Stimulated activated CD8-positive, alpha-beta memory T cell treated with anti-CD3 and anti-CD28 coated beads, Interleukin-15, amount 100 ng/mL, for 1 hour (primary cell): ENCODE measurements at places on chromosomes 5 and 9.

GRCh38 chr5:55633574-55634208 is 78.4 kb downstream of the SLC38A9 start:
- no peak for DNase-seq

GRCh38 chr9:128393145-128393775 is 22.1 kb downstream of the URM1 start:
- DNase-seq: no peak

DNA sequence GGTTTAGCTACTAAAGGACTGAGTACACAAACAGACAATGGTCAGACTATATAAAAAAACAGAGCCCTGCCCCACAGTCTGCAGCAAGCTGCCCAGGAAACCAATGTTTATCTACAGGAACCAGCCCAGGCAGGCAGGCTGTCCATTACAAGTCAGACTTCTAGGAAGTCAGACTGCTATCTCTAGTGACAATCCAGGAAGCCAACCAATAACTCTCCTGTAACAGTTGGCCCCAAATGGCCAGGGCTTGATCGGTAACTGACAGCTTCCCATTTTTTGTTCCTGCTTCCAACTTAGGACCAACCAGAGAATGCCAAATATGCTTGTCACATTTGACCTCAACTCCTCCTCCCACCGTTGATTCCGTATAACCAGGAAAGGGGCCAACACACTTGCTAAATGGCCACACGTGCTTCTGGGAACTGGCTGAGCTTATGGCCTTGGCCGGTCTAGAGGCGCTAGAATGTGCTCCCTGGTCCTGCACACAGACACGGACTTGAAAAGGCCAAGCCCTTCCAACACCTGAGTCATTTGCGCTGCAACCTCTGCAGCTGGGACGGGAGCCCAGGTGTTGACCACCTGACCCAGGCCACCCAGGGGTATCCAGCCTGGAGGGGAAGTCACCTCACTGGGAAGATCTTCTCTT is 79.6 kb upstream of the CDK20 start:
- no peak for DNase-seq

- no peak for DNase-seq
Measured at GRCh38 chr5:150356575-150357294, 762 bp upstream of the TCOF1 start.

DNA sequence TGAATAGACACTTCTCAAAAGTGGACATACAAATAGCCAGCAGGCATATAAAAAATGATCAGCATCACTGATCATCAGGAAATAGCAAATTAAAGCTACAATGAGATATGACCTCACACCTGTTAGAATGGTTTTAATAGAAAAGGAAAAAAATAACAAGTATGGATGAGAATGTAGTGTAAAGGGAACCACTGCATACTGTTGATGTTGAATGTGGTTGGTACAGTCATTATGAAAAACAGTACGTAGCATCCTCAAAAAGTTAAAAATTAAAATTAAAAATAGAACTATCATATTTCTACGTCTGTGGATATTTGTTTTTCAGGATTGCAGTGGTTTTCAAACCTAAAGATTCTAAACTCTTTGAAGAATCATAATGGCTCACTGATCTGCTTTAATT is 215.1 kb upstream of the NREP start:
- no peak for DNase-seq

DNA sequence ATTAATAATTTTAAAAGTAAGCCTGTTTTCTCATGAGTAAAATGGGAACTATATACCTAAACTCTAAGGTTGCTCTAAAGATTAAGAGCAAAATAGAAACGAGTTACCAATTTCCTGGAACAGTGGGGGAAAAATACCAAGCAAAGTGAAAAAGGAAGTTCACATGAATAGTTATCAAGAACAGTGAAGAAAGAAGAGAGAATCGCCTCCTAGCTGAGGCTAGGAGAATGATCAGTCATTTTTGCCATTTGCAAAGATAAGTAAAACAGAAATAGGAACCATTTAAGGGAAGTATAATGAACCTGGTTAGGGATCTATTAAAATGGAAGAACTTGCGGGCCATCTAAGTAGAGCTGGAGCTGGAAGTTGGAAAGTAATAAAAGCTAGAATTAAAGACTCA is 50.7 kb downstream of the P4HA2 start:
- DNase-seq: no peak

DNA sequence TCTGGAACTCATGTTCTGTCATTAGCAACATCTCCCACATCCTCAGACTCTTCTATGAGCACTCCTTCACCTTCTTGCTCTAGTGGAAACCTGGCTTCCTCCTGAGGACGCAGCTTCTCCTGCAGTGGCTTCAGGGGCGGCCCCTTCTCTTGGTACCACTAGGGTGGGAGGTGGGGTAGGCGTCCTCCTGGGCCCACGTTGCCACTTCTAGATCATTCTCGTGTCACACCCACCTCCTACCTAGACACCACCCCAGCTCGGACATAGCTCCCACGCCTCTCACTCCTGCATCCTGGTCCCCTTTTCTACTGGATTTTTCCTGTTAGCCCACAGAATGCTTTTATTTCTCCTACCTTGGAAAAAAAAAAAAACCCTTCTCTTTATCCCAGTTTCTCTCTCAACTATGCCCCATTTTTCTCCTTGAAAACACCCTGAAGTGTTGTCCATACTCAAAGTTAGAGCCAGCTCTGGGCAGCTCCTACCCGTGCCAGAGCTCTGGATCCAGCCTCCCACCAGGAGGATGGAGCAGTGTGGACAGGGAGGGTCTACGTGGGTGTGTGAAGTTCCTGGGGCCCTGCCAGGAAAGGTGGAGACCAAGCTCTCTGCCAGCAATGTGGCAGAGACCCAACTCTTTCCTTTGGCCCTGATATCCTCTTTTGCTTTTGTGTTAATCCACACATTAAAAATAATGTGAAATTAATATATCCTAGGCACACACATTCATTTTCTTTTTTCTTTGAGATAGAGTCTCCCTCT is 179.2 kb downstream of the HSPA4 start:
- DNase-seq: no peak

GRCh38 chr5:143435210-143435657 is 31.7 kb upstream of the NR3C1 start:
- DNase-seq: no peak

DNA sequence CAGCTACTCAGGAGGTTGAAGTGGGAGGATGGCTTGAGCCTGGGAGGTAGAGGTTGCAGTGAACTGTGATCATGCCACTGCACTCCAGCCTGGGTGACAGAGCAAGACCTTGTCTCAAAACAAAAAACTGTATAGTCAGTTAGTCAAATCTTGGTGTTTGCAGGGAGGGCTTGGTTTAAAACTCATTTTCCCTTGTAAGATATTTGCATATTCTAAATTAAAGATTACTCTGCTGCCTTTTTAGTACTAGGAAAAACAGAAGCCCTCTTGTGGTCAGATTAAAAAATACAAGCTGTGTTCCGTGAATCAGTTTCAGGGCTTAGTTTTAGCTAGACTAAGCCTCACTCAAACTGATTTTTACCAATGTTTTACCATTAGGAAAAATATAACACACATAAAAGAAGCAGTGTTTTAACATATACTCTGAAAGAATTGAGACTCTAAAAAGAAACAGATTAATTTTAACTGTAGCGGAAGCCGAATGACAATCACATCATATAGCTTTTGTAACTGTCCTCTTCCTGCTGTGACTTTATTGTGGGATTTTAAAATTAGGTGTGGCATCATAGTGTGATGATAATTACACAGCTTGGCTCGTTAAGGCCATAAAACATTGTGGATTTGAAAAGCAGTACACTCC is 84.9 kb upstream of the BASP1 start:
- DNase-seq: no peak

- DNase-seq: no peak
Measured at GRCh38 chr5:66002415-66002814, 76.0 kb downstream of the ERBIN start.

GRCh38 chr9:114249424-114250234 is 73.3 kb upstream of the ORM1 start:
- DNase-seq: no peak

DNA sequence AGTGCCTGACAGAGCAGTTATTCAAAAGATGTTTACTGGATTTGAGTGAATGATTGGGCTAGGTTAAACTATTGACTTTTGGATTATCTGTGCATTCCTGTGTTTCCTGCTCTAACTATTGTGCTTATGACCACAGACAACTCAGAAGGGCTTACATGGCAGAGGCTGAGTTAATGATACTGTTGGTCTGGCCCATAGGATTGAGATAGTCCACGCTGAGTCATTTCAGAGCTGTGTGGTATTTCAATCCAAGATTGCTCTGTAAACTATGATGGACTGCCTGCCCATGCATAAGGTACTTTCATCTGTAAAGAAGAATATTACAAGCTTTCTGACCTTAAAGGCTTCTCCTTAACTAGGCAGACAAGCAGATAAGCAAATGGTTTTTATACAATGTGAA is 49.1 kb upstream of the SLIT3 start:
- no peak for DNase-seq

DNA sequence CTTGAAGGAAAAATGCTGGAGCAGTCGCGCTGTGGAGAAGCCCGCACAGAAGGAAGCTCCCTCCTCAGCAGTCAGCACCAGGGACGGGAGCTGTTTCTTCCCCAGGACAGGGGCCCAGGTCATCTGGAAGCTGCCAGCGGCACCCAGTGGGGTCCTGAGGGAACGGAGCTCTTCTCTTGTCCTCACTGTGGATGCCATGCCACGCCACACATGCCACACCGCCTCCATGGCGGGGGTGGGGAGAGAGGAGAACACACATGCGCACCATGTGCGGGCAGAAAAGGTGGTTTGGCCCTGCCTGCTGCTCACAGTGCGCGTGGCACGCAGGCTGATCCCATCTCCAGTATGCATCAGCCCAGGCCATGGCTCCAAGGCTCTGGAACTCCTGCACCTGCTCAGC is 41.7 kb upstream of the ZNF354B start:
- no peak for DNase-seq

- no peak for DNase-seq
Measured at GRCh38 chr5:112310746-112311145, 108.3 kb downstream of the EPB41L4A start.

- no peak for DNase-seq
Measured at GRCh38 chr5:92822183-92822582, 758.8 kb downstream of the NR2F1-AS1 start.

DNA sequence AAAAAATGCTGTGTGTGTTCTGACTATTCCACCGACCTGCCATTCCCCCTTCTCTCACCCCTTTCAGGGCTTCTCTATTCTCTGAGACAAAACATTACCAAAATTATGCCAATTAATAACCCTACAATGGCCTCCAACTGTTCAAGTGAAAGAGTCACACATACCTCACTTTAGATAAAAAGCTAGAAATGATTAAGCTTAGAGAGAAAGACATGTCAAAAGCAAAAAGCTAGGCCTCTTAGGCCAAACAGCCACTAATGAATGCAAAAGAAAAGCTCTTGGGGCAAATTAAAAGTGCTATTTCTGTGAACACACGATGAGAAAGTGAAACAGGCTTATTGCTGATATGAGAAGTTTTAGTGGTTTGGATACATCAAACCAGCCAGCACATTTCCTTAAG is 279.6 kb upstream of the GRAMD2B start:
- DNase-seq: no peak

DNA sequence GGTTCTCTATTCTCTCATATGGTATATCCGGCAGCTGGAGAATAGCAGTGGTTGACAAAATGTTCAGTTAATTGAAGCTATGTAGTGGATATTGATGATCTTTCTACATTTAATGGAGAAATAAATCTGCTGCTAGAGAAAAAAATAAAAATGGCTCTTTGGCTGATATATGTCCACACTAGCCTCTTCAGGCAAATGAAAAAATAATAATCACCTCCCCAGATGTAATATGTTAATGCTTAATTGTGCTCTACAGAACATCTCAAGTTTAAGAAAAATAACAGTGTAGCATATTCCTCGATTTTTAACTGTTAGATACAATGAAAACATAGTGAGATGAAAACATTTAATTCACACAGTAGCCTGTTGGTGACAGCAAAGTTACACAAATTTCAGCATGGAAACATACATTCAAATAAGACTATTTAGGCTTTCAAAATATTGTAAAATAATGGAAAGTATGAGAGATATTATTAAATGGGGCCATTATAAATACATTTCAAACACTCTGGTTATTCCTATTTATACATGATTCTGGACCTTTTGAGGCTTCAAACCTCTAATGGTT is 543.0 kb downstream of the MAT2B start:
- no peak for DNase-seq

- DNase-seq: no peak
Measured at GRCh38 chr9:98520221-98520960, 188.3 kb downstream of the GABBR2 start.

DNA sequence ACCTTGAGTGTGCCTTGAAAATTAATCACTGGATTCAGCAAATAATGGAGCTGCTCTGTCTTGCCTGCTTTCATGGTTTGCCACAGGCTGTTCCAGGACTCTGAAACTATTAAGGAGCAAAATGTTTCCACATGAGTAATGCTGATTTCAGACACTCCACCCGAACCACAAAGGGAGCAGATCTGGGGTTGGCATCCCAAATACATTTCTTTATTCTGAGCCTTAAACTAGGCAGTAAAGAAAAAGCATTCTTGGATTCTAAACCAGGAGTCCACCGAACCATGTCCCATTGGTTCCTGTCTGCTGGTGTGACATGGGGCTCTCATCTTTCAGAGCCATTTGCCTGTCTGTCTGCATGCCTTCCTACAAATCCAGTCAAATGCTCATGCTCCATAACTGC is 10.1 kb upstream of the C1QTNF3 start:
- DNase-seq: no peak

DNA sequence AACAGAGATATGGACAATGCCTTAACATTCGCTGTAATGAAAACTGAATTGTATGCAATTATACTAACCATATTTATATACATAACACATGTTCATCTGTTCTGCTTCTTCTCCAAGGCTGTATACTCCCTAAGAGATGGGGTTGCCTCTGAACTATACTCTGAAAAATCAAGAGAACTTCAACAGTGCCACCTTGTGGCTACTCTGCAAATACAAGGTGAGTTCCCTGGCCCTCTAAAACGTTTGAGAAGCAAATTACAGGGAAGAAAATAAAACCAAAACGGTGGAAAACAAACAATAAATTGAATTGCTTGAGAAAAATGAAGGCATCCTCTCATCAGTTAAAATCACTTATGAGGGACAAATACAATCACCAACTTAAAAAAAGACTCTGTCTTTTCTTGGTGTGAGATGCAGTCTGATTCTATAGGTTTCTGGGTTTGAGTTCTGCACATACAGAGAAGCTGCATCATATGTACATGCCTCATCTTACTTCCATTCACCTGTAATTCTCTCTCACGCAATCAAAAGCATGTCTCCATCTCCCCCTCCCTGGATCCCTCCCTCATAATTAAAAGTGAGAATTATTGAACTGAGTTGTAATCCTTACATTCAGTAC is 98.6 kb downstream of the FBXW11 start:
- peak; percentile 28 for DNase-seq

- DNase-seq: no peak
Measured at GRCh38 chr5:67202828-67203227, 6.2 kb upstream of the CD180 start.

GRCh38 chr9:103802068-103802467 is 292.0 kb upstream of the SMC2 start:
- DNase-seq: no peak

DNA sequence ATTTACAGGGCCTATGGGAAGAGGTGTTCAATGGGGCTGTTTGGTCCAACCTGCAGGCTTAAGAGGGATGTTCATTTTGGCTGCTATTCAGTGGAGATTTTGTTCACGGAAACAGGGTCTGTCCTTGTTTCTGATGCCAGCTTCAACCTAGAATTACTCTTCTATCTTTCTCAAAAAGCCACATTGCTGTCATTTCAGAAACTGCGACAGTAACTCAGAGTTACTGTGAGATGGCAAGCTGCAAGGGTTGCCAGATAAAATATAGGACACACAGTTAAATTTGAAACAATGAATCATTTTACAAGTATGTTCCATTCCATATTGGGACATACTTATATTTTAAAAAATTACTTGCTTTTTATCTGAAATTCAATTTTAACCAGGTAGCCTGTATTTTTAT is 128.0 kb downstream of the NPR3 start:
- no peak for DNase-seq

- no peak for DNase-seq
Measured at GRCh38 chr9:127980060-127980705, 606 bp downstream of the EEIG1 start.
